ENCODE measurements at places on chromosomes 16 and 17.

DNA sequence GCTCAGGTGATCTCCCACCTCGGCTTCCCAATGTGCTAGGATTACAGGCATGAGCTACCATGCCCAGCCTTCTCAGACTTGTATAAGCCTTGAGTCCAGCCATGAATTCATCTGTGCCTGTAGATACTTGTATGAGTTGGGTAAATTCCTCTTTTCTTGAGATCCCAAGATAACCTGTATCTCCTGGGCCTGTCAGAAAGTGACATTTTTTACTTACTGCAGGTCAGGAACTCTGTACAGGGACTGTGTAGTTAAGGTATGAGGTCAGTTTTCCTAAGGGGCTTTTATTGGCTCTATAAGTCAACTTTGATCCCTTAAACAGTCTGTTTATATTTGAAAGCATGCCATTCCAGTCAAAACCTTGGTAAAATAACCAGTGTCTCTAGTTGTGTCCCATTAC is 106.3 kb upstream of the HAS3 start:
- DNase-seq = no peak

- no peak for DNase-seq
These were observed 234.6 kb upstream of the MON1B start for GRCh38 chr16:76956394-76956793.

DNA sequence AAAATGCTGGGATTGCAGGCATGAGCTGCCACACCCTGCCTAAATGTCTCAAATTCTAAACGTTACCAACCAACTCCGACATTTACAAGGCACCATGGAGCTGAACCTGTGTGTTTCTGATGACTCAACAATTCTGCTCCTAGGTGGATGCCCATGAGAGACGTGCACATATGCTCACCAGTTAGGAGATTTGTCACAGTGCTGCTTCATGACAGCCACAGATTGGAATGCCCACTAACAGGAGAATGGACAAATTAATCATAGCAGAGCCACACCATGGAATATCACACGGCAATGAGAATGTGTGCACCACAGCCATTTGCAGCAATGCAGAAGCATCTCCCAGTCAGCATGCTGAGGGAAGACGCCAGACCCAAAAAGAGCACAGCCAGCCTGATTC is 8.0 kb upstream of the KCNG4 start:
- no peak for DNase-seq

DNA sequence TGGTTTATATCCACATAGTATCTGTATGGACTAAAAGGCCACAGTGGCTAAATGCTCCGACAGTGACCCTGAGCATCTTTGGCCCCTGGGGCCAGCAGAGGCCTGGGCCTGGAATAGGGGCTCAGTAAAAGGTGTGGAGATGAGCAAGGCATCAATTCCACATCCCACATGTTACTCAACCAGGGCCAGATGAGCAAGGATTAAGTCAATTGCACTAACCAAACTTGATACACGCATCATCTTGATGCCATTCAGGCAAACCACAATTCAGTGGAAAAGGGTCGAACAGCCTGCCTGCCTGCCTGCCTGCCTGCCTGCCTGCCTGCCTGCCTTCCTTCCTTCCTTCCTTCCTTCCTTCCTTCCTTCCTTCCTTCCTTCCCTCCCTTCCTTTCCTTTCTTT is 53.5 kb upstream of the DNAJA2 start:
- no peak for DNase-seq

- DNase-seq = peak; percentile 59
These were observed at the start of gene VPS25 for GRCh38 chr17:42773290-42774035. VPS25 (plus strand) TSS chr17:42773449; CDS start chr17:42773476, 27 bp downstream.

- DNase-seq = no peak
These were observed 46.8 kb downstream of the TIMM22 start for GRCh38 chr17:1043601-1044251.

DNA sequence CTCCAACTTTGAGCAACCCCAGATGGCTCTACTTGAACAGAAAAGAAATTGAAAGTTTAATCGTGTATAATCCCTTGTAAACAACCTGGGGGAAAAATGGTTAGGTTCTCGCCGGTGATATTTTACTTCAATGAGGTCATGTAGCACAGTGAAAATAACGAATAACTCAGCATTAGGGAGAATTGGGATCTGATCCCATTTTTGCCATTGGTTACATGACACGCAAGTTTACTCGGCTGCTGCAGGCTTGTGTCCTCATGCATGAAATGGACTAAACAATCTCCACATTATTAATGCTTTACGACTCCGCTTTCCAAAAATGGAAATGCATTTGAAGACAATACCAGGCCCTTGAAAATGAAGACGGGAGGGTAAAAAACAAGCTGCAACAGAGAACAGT is 45.5 kb upstream of the LRRC37A3 start:
- no peak for DNase-seq

- DNase-seq = no peak
These were observed 27.3 kb upstream of the VPS4A start for GRCh38 chr16:69283851-69284250.

- DNase-seq = no peak
These were observed 102.5 kb downstream of the BMERB1 start for GRCh38 chr16:15536843-15537242.

GRCh38 chr16:71724320-71724751 is at the start of gene PHLPP2:
PHLPP2 (minus strand) TSS chr16:71724701; CDS start chr16:71714795, 9,906 bp downstream.
- DNase-seq = no peak

- DNase-seq = no peak
These were observed 3.9 kb downstream of the TRPV2 start for GRCh38 chr17:16419074-16419928.

GRCh38 chr16:15983898-15984297 is 34.5 kb downstream of the ABCC1 start:
- DNase-seq = no peak

DNA sequence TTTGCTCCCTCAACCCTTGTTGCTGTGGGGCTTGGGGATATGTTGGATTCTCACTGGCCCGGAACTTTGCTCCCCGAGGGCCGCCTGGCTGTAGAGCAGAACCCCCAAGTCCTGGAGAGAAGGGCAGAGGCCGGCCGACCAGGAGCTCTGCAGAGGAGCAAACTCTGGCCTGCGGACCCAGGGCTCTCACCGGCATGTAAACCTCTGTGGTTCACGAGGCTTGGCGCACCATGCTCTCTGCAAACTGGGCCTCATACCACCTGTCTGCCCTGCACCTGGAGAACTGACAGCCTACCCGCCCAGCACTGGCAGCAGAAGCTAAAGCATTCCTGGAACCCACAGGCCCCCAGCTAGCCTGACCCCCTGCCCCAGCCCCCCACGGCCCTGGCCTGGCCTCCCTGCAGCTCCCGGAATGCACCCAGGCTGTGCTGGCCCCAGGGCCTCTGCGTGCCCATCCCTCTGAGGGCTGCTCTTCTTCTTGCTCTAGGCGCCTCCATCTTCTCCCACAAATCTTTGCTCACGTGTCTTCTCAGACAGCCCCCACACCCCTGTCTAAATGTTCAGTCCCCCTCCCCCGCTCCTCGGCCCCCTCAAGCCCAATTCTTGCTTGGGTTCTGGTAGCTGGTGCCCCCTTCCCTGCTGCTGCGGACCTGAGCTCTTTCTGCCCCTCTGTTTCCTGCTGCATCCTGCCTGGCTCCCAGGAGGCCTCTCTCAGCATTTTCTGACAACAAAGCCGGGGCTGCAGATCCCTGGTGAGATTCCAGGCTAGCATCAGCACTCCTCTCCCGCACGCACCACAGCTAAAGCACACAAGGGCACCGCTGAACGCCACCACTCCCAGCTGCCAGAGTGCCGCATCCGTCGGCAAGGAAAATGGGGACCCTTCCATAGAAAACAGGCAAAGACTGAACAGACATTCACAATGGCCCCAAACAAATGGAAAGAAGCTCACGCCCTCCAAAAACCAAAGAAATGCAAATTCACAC is 23.3 kb downstream of the ACTG1 start:
- DNase-seq = no peak

- no peak for DNase-seq
These were observed 174.8 kb downstream of the NTN1 start for GRCh38 chr17:9195961-9196670.

GRCh38 chr17:57968456-57968855 is 13.2 kb upstream of the CUEDC1 start:
- DNase-seq = no peak

DNA sequence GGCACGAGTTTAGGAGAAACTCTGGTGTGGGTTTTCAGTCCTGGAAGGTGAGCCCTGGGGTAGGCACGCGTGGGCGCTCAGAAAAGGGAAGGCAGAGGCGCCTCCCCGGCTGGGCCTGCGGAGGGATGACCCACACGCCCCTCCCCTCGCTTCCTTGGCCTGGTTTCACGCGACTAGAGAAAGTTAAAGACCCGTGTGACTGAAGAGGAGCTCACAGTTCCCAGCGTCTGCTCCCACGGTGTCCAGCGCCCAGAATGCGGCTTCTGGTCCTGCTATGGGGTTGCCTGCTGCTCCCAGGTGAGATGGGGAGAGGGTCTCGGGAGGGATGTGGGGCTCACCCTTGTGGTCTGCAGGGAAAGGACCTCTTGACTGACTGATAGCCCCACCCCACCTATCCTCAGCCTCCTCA is at the start of gene CD300LG:
TSS of gene CD300LG (plus strand) at position 214 of the 409 bp plus-strand sequence. CDS start at position 255, 41 bp downstream.
- no peak for DNase-seq

- peak; percentile 46 for DNase-seq
These were observed 2.7 kb upstream of the WFDC1 start for GRCh38 chr16:84292011-84292410.

DNA sequence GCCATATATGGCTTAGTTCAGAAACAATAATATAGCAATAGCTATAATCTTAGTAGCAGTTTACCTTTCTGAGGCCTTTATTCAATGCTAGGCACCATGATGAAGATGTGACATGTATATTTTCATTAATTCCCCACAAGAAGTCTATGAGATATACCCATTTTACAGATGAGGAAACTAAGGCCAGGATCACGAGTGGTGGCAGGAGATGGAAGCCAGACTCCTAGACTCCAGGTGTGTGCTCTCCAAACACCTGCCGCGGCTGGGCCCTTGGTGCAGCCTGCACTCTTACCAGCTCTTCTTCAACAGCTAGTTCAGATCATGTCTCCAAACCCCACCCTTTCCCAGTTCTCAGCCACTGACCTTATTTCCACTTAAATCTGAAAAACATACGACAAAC is 15.2 kb downstream of the NXPH3 start:
- DNase-seq = no peak

- DNase-seq = no peak
These were observed 6.2 kb upstream of the TMEM235 start for GRCh38 chr17:78225088-78225865.

- peak; percentile 50 for DNase-seq
These were observed 2.1 kb upstream of the EPOP start for GRCh38 chr17:38676706-38677504.

- DNase-seq = no peak
These were observed 504 bp downstream of the ZNF263 start for GRCh38 chr16:3283543-3284447.

DNA sequence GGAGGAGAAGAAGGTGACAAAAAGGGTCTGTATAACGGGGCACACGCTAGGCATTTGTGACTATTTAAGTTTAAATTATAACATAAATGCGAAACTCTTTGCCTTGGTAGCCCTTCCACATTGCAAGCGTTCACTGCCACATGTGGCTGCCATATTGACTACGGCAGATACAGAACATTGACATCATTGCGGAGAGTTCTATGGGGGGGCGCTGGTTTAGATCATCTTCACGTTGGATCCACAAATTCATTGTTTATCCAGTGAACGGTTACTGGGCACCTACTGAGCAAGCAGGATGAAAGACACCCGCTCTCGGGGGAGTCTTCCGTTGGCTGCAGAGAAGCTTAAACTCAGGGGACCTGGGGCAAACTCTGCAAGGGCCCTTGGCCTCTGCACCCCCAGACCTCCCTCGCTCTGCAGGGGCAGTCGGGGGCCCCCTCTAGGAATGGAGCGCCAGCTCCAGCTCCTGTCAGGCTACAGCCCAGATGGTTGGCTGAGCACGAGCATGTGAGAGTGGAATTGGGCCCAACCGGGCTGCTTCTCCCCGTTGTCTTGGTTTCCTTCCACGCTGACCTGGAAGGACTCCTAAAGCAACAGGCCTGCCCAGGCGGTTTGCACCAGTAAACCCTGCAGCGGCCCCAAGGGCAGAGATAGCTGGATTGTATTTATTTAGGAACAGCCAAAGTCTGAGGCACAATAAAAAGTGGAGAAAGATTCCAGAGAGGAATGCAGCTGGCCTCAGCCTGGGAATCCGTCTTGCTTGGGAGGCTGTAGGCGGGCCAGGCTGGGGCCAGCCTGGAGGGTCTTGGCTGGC is 172.2 kb downstream of the SEC14L1 start:
- no peak for DNase-seq

DNA sequence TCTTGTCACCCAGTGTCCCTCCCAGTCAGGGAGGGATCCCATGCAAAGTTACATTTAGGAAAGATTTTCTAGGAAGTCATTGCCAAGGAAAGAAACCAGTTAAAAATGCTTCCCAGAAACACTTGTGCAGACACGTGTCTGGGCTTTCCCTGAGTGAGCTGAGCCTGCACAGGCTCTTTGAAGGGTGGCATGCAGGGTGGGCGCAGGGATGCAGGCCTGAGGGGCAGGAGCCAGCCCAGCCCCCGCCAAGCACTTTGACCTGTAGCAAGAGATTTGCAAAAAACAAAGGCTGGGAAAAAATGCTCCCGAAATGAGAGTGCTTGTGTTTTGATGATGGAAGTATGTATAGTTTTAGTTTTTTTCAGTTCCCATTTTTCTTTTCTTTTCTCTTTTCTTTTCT is 52.4 kb downstream of the B9D1 start:
- no peak for DNase-seq

DNA sequence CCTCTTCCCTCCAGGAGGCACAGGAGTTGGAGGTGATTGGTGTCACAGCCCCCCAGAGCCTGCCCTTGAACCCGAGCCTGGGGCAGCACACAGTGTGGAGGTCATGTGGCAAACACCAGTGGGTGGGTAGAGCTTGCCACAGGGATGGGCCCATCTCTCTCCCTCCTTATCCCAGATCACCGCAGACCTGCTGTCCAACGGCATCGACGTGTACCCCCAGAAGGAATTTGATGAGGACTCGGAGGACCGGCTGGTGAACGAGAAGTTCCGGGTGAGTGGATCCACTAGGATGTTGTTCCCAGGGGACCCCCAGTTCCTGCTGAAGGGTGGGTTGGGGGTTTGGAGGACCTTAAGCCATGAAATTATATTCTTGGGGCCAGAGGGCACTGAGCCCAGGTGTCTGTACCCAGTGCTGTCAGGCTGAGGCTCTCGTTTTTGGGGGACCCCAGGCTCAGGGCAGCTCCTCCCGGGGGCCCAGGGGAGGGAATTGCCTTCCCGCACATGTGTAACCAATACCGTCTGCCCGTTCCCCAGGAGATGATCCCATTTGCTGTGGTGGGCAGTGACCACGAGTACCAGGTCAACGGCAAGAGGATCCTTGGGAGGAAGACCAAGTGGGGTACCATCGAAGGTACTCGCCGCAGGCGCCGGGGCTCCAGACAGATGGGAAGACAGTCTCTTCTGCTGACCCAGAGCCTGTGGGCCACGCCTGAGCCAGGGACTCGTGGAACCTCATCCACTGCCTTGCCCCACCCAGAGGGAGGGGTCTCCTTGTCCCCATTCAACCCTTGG is 351.9 kb downstream of the SEC14L1 start:
- no peak for DNase-seq
